ENCODE measurements at places on chromosomes 12 and 14.

GRCh38 chr12:4580281-4580688, 18.3 kb downstream of the DYRK4 start:
- no peak for DNase-seq

- no peak for DNase-seq
These were observed 622.9 kb downstream of the DIO2 start for GRCh38 chr14:79588398-79588797.

- DNase-seq: peak; percentile 71
These were observed 455 bp downstream of the ATP6V1D start for GRCh38 chr14:67358924-67359774.

- DNase-seq: no peak
These were observed 429.9 kb downstream of the NELL2 start for GRCh38 chr12:44446181-44446580.

Data from cardiac fibroblast (primary cell).